Regular cardiac myocyte (primary cell): ENCODE measurements at places on chromosomes 2 and 18. TPM values are rescaled to one million over a fixed set of nuclear protein-coding genes. Genes with fewer than 3 reads are reported as not detected.

CYP27C1 gene
- total RNA-seq: not detected in 2 replicates

PDE11A gene
- total RNA-seq: under 0.01 and 0.28 TPM in 2 replicates

PRSS56 gene
- not detected in 2 replicates for total RNA-seq

CHRNG gene
- not detected in 2 replicates for total RNA-seq

DSEL gene
- total RNA-seq: 55.0 and 60.0 TPM in 2 replicates

TMEM37 gene
- total RNA-seq: under 0.01 and 0.19 TPM in 2 replicates

SSB gene
- 106 and 172 TPM in 2 replicates for total RNA-seq

HK2 gene
- 68.8 and 80.5 TPM in 2 replicates for total RNA-seq

MYL1 gene
- total RNA-seq: not detected in 2 replicates

MLPH gene
- total RNA-seq: 7.6 and 24.7 TPM in 2 replicates

MEP1B gene
- total RNA-seq: under 0.01 TPM in 1 of 2 replicates, not detected in the other

SP100 gene
- 140 and 161 TPM in 2 replicates for total RNA-seq

RGPD3 gene
- 0.19 and 0.85 TPM in 2 replicates for total RNA-seq

QPCT gene
- total RNA-seq: 3.8 and 35.0 TPM in 2 replicates

LINC00305 gene
- not detected in 2 replicates for total RNA-seq

DOK6 gene
- total RNA-seq: 0.77 and 3.7 TPM in 2 replicates

ELOA2 gene
- total RNA-seq: not detected in 2 replicates

MEIS1 gene
- 28.8 and 32.4 TPM in 2 replicates for total RNA-seq

MC2R gene
- not detected in 2 replicates for total RNA-seq

SPEG gene
- total RNA-seq: 7.9 and 13.0 TPM in 2 replicates

NMS gene
- not detected in 2 replicates for total RNA-seq

CFC1 gene
- not detected in 2 replicates for total RNA-seq

HES6 gene
- total RNA-seq: 0.56 and 1.3 TPM in 2 replicates

EFEMP1 gene
- 616 and 2,583 TPM in 2 replicates for total RNA-seq

SPC25 gene
- under 0.01 and 8.6 TPM in 2 replicates for total RNA-seq

MATN3 gene
- 0.28 and 0.58 TPM in 2 replicates for total RNA-seq

ONECUT2 gene
- under 0.01 TPM in 1 of 2 replicates, not detected in the other for total RNA-seq

SPHKAP gene
- total RNA-seq: not detected in 2 replicates

TCF4 gene
- total RNA-seq: 88.0 and 89.6 TPM in 2 replicates

CROCC2 gene
- total RNA-seq: not detected in 2 replicates
